NCI-H2081 treated with DMSO at 0.1 percent for 48 hours (cell line): ENCODE measurements at places on chromosomes 6 and 20.

DNA sequence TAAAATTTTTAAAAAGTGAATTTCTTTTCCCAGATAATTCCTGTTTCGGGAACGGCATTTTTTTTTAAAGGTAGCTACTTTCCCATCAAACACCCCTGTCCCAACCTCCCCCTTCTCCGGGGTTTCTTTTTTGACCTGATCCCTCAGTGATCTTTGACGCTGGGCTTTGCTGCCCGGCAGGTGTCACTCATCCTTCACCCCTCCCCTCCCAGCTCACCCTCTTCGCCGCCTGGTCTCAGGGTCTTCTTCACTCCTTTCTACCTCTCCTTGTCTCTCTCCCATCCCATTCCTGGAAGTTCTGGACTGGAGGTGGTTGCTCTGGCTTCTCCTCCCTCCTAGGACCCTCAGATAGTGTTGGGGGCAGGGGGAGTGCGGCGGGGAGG is 329 bp upstream of the GPR6 start:
- no peak for DNase-seq

- DNase-seq = no peak
These were observed 32.8 kb downstream of the CD40 start for GRCh38 chr20:46150943-46151342.

DNA sequence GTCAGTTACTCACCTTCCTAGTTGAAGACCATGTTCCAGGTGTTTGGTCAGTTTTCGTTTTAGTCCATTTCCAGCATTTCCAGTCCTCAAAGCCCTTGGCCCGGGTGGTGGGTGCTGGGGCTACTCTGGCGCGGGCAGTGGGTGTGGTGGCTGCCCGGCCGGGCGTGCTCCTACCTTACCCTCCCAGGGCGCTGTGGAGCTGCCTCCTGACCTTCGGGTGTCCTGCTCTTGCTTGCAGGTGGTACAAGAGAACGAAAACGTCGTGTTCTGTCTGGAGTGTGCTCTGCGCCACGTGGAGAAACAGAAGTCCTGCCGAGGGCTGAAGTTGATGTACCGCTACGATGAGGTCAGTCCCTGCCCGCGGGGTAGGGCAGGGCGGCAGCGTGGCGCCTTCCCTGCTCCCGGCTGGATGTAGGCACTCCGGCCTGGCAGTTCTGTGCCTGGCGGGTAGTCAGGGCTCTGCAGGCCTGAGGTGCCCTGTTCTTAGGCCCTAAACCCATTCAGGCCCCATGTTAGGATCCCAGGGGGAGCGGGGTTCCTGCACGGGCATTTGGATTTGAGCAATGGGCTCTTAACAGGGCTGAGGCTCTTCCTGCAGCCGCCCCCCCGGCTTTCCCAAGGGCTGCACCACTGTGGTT is 145.8 kb downstream of the DTNBP1 start:
- no peak for DNase-seq

DNA sequence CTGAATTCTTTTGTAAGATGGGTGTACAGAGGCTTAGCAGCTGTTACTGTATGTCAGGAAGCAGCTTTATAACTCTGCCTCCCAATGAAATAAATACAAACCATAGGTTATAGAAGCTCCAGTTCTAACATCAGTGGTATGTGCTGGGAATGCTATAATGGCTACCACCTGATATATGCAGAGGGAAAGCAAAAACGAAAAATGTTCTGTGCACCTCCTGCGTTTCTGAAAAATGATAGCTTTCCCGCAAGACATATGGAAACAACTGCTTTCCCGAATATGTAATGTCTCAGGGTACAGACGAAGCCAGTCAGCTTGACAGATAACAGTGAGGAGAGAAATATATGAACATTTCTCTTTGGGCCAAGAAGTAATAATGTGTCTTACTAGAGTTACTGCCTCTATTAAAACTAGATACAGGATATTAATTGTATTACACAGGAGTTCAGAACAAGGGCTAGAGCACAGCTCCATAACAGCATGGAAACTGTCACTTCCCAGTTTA is 517.0 kb upstream of the NRSN1 start:
- DNase-seq = no peak

- no peak for DNase-seq
These were observed 167.8 kb upstream of the MLN start for GRCh38 chr6:33971580-33971979.

- no peak for DNase-seq
These were observed 102.3 kb downstream of the HTR1B start for GRCh38 chr6:77361018-77361417.

GRCh38 chr6:21712213-21712612 is 118.7 kb downstream of the SOX4 start:
- no peak for DNase-seq
